ENCODE measurements at places on chromosomes 3 and 15. TPM values are rescaled to one million over a fixed set of nuclear protein-coding genes. Genes with fewer than 3 reads are reported as not detected.

GNAT1 gene
- 0.15 TPM for total RNA-seq

SLC12A8 gene
- total RNA-seq, result 0.13 TPM

ANKRD63 gene
- total RNA-seq, result not detected

EOGT gene
- total RNA-seq, result 11.1 TPM

RLBP1 gene
- total RNA-seq, result not detected

FETUB gene
- 2.1 TPM for total RNA-seq

MELTF gene
- total RNA-seq, result 3.2 TPM

SV2B gene
- not detected for total RNA-seq

FMN1 gene
- total RNA-seq, result 0.81 TPM

GABRB3 gene
- total RNA-seq, result not detected

THRB gene
- total RNA-seq, result 22.7 TPM

NPTN gene
- total RNA-seq, result 57.7 TPM

ITGB5 gene
- total RNA-seq, result 50.2 TPM

CCR8 gene
- total RNA-seq, result not detected

CD80 gene
- not detected for total RNA-seq

PCYT1A gene
- 45.3 TPM for total RNA-seq

CYP11A1 gene
- total RNA-seq, result 0.66 TPM

DLG1 gene
- total RNA-seq, result 105 TPM

PGBD4 gene
- 1.3 TPM for total RNA-seq

GXYLT2 gene
- 7.4 TPM for total RNA-seq

SEC62 gene
- total RNA-seq, result 53.5 TPM

SERPINI2 gene
- not detected for total RNA-seq

CHRNA7 gene
- total RNA-seq, result 1.3 TPM

BLM gene
- total RNA-seq, result 11.8 TPM

BUB1B gene
- 63.5 TPM for total RNA-seq

IL17RB gene
- total RNA-seq, result 130 TPM

ADCY5 gene
- not detected for total RNA-seq

MYLK gene
- total RNA-seq, result 34.9 TPM

Data from HepG2 (cell line).